ENCODE measurements at places on chromosomes 2 and 18.

- no peak for DNase-seq
Measured at GRCh38 chr2:71477231-71477691, 23.9 kb downstream of the DYSF start.

DNA sequence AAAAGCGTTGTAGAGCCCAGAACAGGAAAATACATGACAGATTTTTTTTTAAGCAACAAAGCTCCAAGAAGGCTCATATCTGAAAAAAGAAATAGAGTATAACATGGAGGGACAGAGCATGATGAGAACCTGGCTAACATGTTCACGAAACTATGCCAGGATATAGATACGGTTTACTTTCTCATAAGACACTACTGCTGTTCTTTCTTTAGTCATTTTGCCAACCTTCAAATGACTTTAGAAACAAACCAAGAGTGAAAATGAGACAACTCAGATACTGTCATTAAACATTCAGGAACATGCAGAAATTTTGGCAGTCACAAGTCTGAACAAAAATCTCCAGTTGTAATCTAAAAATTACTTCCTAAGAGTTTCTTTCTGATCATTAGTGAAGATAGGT is 14.3 kb downstream of the LPIN2 start:
- DNase-seq: no peak

DNA sequence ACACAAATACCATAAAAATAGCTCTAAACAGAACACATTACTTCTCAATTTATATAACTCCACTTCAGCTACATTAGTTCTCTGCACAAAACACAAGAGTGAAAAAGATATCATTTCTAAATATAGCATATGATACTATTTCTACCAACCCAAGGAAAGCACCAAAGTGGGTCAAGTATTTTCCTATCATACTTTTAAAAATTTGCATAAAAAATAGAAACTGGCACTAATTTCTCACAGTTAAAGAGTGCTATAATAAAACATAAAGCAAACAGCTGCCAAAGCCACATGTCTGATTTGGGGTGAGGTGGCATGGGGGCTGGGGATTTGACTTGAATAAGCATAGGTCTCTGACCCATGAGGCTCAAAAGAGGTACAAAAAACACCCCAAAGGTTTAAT is 61.5 kb downstream of the BARD1 start:
- no peak for DNase-seq

GRCh38 chr2:148519013-148519412 is 125.5 kb upstream of the EPC2 start:
- DNase-seq: no peak

DNA sequence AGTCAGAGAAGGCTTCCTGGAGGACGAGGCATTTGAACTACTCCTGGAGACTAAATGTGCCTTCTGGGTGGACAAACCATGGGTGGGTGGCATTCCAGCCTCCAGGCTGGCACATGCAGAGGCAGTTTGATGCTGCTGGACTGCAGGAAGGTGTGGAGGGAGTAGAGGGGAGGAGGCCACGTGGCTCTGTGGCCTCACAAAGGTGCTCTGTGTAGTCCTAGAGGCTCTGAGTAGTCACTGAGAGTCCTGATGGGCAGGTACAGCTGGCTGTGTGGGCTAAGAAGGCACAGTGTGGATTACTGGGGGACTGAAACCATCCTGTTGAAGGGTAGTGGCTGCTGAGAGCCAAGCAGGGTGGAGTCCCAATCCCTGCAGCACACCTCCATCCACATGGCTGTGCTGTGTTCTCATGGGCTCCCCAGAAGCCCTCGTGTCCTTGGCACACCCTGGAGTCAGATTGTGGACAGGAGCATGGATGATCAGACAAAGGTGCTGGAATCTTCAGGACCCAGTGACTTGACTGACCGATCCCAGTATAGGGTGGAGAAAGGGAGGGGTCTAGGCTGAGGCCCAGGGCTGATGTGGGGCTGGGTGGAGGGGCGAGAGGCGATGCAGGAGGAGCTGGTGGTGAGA is 87.4 kb upstream of the HS6ST1 start:
- DNase-seq: no peak

DNA sequence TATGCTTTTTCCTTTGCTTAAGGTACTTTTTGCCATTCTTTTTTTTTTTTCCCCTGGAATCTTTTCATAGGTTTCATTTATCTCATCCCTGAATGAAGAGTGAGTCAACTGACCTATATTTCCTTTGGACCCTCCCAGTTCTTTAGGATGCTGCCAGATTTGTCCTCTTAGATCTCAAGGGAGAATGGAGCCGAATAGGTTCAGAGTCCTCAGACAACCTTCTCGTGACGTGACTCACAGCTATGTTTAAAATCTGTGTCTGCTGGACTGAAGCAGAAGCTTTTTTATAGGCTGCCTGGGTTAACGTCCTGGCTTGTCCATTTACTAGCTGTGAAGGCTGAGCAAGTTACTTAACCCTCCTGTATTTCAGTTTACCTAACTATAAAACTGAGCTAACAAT is 358.6 kb downstream of the DLGAP1 start:
- no peak for DNase-seq

DNA sequence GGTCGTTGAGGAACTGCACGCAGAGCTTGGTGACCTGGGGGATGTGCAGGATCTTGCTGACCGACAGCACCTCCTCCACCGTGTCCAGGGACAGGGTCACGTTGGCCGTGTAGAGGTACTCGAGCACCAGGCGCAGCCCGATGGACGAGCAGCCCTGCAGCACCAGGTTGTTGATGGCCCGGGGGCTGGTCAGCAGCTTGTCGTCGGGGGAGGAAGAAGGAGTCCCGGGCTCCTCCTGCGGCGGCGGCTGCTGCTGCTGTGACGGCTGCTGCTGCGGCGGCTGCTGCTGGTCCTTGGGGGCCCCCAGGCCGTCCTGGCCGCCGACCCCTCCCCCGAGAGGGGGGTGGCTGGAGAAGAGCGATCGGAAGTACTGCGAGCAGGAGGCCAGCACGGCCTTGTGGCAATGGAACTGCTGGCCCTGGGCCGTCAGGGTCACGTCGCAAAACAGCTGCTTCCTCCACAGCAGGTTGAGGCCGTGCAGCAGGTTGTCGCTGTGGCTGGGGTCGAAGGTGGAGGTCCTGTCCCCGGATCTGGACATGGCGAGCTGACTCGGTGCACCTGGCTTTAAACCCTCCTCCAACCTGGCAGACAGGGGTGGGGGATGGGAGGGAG is 2.7 kb downstream of the KLHL14 start:
- DNase-seq: no peak

GRCh38 chr2:178844269-178844668 is 37.0 kb upstream of the TTN start:
- DNase-seq: no peak

- no peak for DNase-seq
Measured at GRCh38 chr2:24766609-24767008, 26.6 kb downstream of the PTRHD1 start.

GRCh38 chr18:74493689-74494088 is 2.5 kb upstream of the CNDP2 start:
- peak; percentile 4 for DNase-seq

DNA sequence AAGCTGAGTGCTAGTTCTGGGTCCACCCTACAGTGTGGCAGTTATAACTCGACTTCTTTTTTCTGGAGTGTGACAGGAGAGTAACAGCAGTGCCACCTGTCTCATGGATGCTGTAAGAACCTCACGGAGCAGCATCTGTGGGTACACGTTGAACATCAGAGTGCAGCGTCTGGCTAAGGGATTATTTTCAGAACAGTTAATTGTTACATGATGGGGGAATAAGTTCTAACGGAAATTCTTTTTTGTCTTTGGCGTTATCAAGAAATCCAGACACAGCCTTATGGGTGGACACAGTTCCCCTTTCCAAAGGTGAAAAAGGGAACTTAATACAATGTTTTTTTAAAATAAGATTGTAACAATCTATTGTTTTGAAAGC is 28.3 kb upstream of the TOGARAM2 start:
- DNase-seq: no peak

DNA sequence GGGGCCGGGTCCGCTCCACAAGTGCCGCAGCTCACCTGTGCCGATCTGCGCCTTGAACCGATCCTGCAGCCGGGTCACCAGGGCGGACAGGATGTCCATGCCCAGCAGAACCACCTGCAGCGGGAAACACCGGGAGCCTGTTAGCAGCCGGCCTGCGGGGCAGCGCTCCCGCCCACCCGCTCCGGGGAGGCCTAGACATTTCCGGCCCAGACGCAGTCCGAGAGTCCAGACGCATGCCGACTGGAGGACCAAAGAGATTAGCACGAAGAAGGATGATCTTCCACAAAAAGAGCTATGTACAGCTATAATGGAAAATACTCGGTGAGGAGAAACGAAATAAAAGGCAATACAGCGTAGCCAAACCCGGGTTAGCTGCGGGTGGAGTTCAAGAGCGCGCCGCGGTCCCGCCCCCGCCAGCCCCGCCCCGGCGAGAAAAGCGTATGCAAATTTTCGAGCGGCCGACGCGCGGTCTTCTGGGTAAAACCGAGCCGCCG is 421 bp upstream of the RNU4ATAC start:
- peak; percentile 68 for DNase-seq

- DNase-seq: no peak
Measured at GRCh38 chr2:156380117-156380645, 47.7 kb upstream of the NR4A2 start.

DNA sequence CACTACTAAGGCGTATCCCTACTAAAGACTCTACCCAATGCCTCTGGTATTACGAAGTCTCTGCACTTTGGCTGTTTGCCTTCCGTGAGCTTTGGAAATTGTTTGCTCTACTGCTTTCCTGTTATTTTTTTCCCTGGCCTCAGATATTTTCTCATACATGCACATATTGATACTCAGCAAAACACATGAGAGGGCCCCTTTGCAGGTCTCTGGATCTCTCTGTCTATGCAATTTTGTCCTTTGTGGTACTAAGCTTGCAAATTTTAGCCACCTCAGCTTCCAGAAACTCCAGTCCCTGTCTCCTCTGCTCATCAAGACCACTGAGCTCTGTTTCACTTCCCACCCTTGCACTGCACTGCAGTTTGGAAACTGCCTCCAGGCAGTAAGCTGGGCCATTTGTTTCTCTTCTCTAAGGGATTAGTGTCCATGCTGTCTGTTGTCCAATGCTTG is 46.6 kb downstream of the TAF1B start:
- no peak for DNase-seq

- DNase-seq: no peak
Measured at GRCh38 chr18:41949206-41949920, 5.7 kb upstream of the PIK3C3 start.

DNA sequence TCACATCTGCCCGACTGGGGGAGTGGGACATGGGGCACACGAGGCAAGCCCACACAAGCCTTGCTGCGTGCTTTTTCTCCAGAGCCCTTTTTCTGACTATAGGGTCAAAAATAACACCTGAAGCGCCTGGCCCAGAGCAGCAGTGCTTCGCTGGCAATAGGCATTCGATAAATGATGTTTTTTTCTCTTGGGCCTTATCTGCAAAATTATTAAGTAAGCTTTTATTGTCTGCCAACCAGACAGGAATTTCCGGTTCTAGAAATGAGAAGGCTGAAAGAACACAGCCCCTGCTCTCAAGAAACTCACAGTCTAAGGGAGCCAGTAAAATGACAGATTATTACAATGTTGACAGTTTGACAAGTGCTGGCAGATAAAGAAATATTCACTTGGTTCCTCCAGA is 2.7 kb upstream of the TMBIM1 start:
- no peak for DNase-seq

GRCh38 chr2:15331787-15332186 is 229.3 kb downstream of the NBAS start:
- DNase-seq: no peak

DNA sequence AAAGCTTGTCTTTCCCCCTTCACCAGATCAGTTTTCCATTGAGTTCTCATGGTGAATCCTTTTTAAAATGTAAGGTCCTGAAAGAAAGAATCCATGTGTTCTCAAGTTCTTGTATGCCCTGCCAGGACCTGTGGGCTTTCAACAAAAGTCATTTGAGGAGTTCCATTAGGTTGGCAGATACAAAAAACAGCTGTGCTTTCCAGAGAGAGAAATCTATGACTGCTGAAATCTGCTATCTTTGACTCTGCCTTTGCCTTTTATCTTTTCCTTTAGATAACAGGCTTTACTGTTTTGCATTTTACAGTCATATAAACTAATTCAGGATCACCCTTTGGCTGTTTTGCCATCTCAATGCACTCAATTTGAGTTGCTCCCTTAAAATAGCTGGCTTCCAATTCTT is 59.7 kb downstream of the CXCR4 start:
- no peak for DNase-seq

- no peak for DNase-seq
Measured at GRCh38 chr2:218429911-218430692, 11.2 kb downstream of the VIL1 start.

GRCh38 chr2:100852999-100853908 is 33.3 kb downstream of the NPAS2 start:
- no peak for DNase-seq

DNA sequence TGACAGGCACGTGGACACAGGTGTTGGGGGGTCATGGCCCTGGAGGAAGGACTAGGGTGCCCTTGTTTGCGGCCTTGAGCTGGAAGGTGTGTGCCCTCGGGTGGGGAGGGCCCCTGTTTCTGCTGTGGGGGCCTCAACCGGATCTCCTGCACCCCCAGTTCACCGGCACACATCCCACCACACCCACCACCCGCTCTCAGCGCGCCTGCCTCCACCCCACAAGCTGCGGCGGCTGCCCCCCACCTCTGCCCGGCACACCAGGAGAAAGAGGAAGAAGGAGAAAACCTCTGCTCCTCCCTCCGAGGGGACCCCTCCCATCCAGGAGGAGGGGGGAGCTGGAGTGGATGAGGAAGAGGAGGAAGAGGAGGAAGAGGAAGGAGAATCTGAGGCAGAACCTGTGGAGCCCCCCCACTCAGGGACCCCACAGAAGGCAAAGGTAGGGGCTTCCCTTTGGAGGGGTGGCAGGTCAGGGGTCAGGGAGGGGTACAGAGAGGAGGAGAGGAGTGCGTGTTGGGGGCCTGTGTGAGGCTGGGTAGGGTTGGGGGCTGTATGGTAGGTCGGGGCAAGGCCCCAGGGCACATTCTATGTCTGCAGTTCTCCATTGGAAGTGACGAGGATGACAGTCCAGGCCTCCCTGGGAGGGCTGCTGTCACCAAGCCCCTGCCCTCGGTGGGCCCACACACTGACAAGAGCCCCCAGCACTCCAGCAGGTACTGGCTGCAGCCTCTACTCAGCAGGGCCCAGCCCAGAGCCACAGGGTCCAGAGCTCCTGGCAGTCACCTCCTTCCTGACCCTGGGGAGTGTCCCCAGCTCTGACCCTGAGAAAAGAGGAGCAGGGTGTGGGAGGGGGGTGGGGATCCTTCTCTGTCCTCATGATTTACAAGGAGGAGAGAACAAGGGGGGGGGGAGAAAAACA is 1.8 kb downstream of the SLC4A3 start:
- DNase-seq: no peak

DNA sequence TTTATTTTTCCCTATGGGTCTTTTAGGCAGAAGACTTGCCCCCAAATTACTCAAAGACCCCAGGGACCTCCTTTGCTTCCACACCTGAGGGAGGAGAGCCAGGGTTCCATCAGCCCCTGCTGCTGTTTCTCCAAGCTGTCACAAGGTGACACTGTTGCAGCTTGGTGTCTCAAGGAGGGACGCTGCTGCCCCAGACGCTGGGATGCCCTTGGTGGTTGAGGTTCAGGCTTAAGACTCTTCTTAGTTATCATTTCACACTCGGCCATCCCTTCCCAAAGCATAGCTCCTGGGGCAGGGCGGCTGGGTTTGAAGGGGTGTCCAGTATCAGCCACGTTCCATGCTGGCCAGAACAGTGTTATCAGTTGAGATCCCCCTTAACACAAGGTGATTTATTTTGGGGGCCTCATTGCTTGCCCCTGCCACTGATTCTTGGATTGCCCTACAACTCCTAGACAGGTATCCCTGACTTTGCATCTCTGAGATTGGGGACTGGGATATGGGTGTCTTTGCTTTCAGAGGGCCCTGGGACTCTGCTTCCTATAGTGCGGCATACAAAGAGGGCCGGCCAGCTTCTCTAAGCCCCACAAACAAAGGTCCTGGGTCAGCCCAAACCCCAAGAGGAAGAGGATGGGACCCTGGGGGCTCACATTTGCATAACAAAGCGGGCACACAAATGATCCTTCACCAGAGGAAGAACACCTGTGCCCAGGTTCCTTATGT is 22.7 kb downstream of the GPR55 start:
- DNase-seq: no peak

All from NCI-H446 treated with DMSO at 0.1 percent for 48 hours (cell line).